ENCODE measurements at places on chromosomes 5 and 9. TPM values are rescaled to one million over a fixed set of nuclear protein-coding genes. Genes with fewer than 3 reads are reported as not detected.

CENPK gene
- not detected for total RNA-seq

ACOT12 gene
- not detected for total RNA-seq

DNA sequence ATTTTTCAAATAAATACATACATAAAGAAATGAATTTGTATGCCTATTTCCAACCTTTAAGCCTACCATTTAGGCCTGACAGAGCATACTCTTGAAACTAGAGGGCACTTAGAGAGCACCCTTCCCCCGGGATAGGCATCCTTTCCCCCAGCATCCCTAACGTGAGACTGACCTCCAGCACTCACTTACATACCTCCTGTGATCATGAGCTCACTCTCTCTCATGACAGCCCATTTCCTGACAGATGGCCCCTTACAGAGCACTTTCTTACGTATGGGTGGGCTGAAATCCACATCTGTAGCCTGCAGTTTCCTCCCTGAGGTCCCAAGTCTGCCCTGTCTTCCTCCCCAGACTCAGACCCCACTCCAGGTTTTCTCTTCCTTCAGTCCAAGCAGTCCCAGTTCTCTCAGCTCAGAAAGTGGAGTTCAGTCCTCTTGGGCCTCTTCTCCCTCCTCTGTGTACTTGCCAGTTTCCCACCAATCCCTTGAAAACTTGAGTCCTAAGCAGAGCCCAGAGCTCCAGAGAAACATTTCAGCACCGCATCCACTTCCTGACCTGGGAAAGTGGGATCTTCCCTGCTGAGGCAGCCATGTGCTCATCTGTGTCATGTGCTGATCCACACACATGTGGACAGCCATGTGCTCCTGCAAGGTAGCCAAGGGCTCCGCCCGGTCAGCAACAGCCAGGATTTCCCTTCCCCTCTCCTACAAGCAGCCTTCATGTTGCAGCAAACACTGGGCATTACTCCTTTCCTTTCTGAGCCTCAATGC lies 2.2 kb upstream of the CDX1 start:
- no peak for DNase-seq

GRCh38 chr5:96896276-96896675 lies 20.0 kb downstream of the ERAP2 start:
- DNase-seq, result no peak

- no peak for DNase-seq
Measured at GRCh38 chr9:114476891-114477469, 28.3 kb downstream of the WHRN start.

DNA sequence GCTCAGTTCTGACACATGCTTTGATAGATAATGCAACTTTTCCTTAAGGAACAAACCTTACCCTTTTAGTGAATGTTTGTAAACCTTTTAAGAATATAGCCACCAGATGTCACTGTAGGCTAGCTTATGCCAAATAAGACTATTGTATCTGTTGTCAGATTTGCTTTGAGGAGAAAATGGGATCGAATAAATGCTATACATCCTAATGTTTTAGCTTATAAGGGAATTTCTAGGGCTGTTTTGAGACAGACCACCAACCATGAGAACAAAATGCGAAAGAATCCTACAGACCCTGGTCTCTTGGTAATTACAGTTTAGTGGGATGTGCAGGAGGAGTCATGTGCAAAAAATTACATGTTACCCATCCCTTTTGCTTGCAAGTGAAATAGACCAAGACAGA lies 127.6 kb upstream of the NMUR2 start:
- DNase-seq, result no peak

All from gastrocnemius medialis (tissue), 4 donors.